RWPE1 (cell line): ENCODE measurements at places on chromosomes 6 and 20.

- no peak for DNase-seq
Observed at GRCh38 chr6:15512721-15513120, 150.1 kb downstream of the DTNBP1 start.

DNA sequence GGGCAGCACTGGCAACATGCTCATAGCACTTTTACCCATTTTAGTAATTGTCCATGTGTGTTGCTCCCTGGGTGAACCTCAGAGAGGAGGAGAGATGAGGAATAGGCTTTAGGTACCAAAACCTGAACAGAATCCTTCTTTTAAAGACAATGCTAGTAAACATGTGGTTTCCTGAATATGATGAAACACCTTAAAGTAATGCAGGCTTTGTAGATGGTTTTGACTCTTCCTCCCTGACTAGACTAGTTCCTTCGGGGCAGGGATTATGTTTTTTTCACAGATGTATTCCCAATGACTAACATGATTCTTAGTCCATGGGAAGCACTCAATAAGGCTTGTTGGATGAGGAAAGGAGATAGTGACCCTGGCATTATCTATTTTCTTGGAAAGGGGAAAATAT is 367.6 kb upstream of the JAG1 start:
- peak; percentile 57 for DNase-seq

DNA sequence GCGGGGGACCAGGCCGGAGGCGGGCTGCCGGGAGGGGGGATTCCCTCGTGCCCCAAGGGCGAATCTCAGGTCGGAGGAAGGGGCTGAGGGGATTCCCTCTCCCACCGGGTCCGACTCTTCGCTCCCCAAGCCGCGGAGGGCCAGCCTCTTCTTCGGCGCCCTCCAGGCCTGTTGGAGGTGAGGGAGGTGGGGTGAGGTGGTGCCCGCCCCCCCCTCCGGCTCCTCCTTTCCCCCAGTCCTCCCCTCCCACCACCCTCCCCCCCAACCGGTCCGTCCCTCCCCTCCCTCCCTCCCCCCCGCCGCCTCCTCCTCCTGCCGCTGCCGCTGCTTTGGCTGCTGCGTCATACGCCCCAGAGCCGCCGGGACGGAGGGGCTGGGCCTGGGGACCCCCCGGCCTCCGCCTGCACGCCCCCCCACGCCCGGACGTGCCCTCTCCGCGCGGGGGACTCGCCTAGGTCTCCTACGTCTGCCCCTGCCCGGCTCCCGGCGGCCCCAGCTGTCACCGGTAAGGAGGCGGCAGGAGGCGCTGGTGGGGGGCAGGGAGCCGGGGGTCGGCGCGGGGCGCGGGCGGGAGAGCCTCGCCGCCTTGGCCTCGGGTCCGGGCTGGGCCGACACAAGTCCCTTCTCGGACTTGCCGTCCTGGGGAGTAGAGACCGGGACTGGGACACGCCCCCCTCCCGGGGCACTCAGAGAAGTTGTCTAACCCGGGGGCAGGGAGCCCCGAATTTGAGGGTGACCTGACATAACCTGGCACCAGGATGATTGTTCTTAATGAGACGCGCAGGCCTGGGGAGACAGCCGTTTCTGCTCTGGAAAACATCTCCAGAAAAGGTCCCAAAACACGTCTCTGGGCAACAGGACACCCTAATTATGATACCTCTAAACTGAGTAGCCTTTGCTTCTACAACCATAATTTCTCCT is at the start of gene PHF1:
Gene PHF1, plus strand, starts transcription at position 304 of the 921 bp plus-strand sequence. CDS start 1,250 bp downstream, outside the sequence.
- DNase-seq, result peak; percentile 94

GRCh38 chr20:47127546-47127945 is 229.0 kb downstream of the ZMYND8 start:
- no peak for DNase-seq

- peak; percentile 56 for DNase-seq
Observed at GRCh38 chr6:2731281-2731909, 19.3 kb downstream of the MYLK4 start.

- DNase-seq, result no peak
Observed at GRCh38 chr6:150026976-150027805, 1.9 kb upstream of the RAET1L start.

DNA sequence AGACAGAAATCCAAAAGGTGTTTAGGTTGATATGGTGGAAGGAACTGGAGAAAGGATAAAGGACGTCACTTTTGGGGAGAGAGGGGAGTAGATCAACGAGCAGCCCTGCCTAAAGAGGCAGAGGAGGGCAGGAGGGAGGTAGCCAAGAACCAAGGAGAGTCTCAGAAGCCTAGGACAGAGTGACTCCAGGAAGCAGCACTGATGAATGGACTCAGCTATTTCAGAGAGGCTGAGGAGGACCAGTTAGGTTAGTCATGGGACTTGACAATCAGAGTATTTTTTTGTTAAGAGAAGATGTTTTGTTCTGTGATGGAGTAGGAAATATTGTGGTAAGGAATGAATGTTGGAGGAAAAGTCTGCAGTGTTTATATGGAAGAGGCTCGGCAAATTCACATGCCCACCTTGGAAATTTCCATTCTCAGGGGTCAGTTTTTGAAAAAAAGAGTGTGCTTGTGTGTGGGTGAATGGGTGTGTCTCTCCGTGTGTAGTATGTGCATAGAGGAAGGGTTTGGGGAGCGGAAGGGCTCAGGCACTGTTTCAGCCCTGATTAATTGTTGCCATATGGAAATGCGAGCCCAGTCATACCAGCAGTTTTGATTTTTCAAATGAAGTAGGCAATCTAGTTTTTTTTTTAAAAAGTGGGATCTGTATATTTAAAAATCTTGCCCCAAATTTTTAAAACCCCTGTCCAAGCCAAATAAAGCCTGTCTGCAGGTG is 303.6 kb downstream of the SAMD5 start:
- no peak for DNase-seq

GRCh38 chr6:71488186-71488585 is 199.6 kb downstream of the OGFRL1 start:
- DNase-seq, result no peak

DNA sequence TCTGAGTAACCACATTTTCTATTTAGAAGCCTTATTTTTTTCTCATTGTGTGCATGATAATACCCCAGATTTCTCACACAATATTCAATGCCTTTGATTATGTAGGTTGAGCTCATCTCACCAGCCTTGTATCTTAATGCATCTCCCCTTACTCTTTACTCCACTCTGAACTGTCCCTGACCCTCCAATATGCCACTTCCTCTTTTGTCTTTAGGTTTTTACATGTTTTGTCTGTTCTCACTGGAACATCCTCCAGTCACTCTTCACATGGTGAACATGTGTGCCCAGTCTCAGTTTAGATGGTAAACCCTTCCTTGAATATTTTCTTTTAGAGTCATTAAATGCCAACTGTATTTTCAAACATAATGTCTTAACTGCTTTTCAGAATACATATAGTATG is 392.9 kb upstream of the IMPG1 start:
- no peak for DNase-seq
